ENCODE measurements at places on chromosomes 5 and 9. TPM values are rescaled to one million over a fixed set of nuclear protein-coding genes. Genes with fewer than 3 reads are reported as not detected.

Gene OTULINL
- total RNA-seq: 59.9 TPM

Gene PCA3
- not detected for total RNA-seq

DNA sequence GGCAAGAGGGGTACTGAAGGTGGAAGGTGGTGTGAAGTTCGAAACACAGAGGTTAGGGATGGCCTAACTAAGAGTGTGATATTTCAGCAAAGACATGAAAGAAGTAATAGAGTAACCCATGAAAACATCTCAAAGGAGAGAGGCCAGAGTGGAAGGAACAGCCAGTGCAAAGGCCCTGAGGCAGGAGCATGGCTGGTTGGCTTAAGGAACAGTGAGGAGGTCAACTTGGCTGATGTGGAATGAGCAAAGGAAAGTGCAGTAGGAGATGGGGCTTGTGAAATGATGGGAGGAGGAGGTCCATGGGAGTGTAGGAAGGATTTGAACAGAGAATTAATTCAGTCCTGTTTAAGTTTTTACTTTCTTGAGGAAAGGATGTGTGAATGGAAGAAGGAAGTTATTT lies 178.3 kb upstream of the ZNF608 start:
- DNase-seq: no peak

- DNase-seq: peak; percentile 43
Observed at GRCh38 chr5:50967563-50968355, 301.3 kb downstream of the PARP8 start.
